Activated CD8-positive, alpha-beta memory T cell treated with anti-CD3 and anti-CD28 coated beads, Interleukin-2, amount 10 ng/mL, durations not matched to agents 7 days and 5 days (primary cell): ENCODE measurements at places on chromosomes 3 and 15. TPM values are rescaled to one million over a fixed set of nuclear protein-coding genes. Genes with fewer than 3 reads are reported as not detected.

SAMD7 gene
- total RNA-seq = not detected

MUC13 gene
- total RNA-seq = not detected

PGBD4 gene
- 5.2 TPM for total RNA-seq

IQCF5 gene
- not detected for total RNA-seq

PLA2G4D gene
- not detected for total RNA-seq

LRRC2 gene
- 0.07 TPM for total RNA-seq

CSK gene
- total RNA-seq = 369 TPM

COL6A5 gene
- not detected for total RNA-seq

AP3S2 gene
- total RNA-seq = 26.5 TPM

KLHL25 gene
- 4.5 TPM for total RNA-seq

DNA sequence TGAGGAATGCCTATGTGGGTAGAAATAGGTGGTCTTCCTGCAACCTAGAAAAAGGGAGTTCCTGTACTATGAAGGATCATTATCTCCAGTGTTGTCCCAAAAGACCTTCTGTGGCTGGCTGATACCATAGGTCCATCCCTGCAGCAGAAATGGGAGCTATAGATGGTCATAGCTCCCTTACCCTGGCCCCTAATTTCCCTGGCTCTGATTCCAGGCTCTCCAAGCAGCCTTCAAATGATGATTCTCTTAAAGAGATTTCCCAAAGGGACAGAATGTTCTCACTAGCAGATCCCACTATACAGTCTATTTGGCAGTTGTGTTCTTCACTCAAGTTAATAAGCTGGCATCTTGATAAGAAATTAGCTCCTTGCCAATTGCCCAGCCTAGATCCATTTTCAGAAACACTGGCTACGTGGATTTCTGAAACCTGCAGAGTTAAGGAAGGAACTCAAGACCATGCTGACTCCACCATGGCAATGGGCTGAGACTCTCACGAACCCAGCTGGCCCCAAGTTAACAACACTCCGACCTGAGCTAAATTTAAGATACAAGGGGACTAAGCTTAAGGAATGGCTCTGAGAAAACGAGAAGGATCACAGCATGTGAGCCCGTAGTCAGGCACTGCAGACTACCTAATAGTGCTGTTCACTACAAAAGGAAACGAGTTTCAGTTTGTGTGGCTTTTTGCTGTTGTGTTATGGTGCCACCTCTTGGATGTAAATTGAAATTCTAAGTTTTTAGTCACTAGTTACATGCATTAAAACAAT is 11.4 kb downstream of the C15orf40 start:
- peak; percentile 49 for DNase-seq
- H3K4me1 ChIP-seq = peaks cover 8% of the 10 kb centered on the region
- H3K36me3 ChIP-seq = peaks cover 4% of the 10 kb centered on the region
- peak overlapping the region; percentile 63 for H3K4me3 ChIP-seq

DNA sequence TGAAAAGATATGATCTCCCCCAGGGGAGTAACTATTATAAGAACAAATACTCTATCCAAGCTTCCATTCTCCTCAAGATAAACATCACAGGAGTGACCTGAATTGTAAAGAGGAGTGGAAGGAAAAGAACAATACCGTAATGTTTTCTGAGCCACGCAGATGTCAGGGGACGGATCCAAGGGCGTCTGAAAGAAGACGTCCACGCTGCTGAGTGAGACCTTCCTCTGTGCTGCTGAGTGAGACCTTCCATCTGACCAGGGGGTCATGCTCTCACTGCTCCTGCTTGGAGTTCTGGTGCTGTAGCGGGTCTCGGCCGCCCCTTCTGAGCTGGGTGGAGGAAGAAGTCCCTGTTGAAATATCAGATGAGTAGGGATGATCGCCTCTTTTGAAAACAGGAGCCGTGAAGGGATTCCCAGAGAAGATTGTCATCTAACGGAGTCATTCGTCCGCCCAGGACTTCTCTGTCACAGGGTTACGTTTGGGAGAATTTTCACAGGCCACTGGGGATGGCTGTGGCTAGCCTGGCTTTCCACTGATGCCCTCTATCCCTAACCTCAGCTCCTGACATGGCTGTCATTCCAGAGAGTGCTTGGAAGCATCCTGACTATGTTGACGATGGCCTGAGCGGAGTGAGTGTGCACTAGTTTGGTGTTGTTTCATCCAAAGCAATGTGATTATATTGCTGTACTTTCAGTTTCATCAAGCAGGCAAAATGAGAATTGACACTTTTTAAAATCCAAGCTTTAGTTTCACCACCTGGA is 184.9 kb downstream of the APBA2 start:
- no peak for DNase-seq
- no peaks in the 10 kb centered on the region for H3K27me3 ChIP-seq
- H3K4me3 ChIP-seq = no peak overlapping the region
- peaks cover 1% of the 10 kb centered on the region for H3K4me1 ChIP-seq

DNA sequence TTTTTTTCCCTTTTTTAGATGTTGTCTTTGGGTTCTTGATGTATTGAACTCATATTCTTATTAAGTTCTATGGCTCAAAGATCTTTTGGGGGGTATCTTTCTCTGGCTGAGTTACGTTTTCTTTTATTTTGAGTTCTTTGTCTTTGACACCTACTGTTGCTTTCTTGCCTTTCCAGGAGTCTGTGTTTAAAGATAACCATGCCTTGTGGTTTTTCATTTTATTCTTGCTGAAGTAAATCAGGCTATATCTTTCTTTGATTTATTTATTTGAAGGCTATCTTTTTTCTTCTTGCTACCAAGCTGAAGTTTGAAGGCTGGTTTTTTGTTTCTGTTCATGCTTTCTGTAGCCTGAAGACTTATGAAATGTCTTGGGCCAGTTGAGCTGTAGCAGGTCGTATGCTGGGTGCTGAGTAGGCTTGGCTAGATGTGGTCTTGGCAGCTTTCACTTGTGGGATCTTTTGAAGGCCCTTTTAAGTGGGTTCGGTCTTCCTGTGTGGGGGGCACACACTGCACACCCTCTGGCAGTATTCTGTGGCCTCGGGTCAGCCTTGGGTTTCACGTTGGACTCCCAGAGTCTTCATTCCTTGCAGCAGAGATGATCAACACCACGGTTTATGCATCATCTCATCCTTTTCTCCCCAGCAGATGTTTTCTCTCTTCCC is 17.5 kb downstream of the SLCO3A1 start:
- H3K36me3 ChIP-seq = peaks cover 16% of the 10 kb centered on the region
- H3K4me3 ChIP-seq = no peak overlapping the region
- peaks cover 40% of the 10 kb centered on the region for H3K4me1 ChIP-seq
- no peak overlapping the region for H3K27ac ChIP-seq
- DNase-seq = no peak
- peaks cover 2% of the 10 kb centered on the region for H3K27me3 ChIP-seq

DNA sequence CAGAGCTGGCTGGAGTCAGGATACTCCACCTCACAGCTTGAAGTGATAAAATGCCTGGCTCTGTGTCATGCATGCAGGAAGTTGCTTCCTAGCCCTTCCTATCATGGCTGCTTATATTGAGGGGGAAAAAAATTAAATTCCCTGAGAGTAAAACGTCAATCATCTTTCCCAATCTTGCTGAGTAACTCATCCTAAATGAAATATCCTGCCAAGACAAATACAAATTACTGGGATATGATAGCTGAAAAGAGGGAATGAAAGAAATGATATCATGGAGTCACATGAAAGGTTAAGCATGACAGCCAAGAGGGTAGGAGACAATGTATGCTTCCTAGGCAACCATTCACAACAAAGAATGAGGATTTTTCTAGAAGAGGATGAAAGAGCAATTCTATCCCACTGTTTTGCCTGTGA is 110.6 kb downstream of the ABI3BP start:
- no peak for DNase-seq
- no peak overlapping the region for H3K27ac ChIP-seq
- no peak overlapping the region for H3K4me3 ChIP-seq
- H3K27me3 ChIP-seq = peaks cover 12% of the 10 kb centered on the region
- H3K4me1 ChIP-seq = no peaks in the 10 kb centered on the region

DNA sequence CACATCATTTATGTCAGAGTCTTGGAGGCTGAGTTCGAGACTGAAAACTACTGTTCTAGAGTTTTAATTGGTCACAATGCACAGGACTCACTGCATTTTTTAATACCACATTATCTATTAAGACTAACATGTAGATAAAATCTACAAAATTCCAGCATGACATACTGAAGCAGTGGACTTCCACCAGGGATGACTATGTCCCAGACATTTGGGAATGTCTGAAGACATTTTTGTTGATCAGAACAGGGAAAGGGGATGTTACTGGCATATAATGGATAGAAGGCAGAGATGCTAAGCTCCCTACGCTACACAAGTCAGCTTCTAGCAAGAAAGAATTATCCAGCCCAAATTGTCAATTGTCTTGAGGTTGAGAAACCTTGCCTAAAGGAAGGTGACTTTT is 419.0 kb upstream of the TGFBR2 start:
- H3K27ac ChIP-seq = no peak overlapping the region
- peaks cover 13% of the 10 kb centered on the region for H3K27me3 ChIP-seq
- DNase-seq = no peak

DNA sequence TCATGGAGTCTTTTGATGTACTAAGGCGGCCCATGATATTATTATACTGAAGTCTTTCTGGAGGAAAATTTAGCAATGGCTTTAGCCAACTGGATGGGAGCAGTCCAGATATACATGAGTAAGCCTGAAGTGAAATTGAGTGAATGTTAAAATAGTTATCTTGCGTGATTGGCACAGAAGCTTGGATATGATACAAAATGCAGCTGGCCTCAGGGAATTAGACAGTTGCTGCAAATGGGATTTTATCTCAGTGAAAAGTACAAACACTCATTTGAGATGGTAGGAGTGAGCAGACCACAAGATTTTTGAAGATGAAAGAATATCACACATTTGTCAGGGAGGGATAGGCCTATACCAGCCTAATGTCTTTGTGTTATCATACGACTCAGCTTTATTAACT is 8.9 kb downstream of the LMOD3 start:
- no peak overlapping the region for H3K27ac ChIP-seq
- no peaks in the 10 kb centered on the region for H3K4me1 ChIP-seq
- no peak overlapping the region for H3K4me3 ChIP-seq
- no peak for DNase-seq

- no peak overlapping the region for H3K4me3 ChIP-seq
- H3K36me3 ChIP-seq = no peaks in the 10 kb centered on the region
- H3K4me1 ChIP-seq = no peaks in the 10 kb centered on the region
- H3K27me3 ChIP-seq = peaks cover 9% of the 10 kb centered on the region
- DNase-seq = no peak
- no peak overlapping the region for H3K27ac ChIP-seq
These were observed 25.9 kb upstream of the FBN1 start for GRCh38 chr15:48671103-48672022.

DNA sequence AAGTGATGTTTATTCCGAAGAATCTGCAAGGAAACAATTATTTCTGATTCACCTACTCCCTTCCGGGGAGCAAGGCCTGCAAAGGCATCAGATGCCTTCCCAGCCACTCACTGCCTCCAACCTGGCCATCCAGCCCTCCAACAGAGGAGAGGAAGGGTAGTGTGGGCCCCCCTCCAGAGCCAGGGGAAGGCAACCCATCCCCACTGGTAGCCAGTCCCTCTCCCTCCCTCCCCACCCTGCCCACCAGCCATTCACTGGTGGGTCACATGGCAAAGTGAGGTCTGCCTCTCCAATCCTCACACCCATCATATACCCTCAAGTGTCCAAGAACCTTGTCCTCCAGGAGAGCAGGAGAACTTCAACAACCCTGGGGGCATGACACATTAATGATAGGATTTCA is 2.4 kb upstream of the VIPR1 start:
- H3K4me1 ChIP-seq = peaks cover 45% of the 10 kb centered on the region
- peaks cover 46% of the 10 kb centered on the region for H3K27me3 ChIP-seq
- no peak overlapping the region for H3K4me3 ChIP-seq

DNA sequence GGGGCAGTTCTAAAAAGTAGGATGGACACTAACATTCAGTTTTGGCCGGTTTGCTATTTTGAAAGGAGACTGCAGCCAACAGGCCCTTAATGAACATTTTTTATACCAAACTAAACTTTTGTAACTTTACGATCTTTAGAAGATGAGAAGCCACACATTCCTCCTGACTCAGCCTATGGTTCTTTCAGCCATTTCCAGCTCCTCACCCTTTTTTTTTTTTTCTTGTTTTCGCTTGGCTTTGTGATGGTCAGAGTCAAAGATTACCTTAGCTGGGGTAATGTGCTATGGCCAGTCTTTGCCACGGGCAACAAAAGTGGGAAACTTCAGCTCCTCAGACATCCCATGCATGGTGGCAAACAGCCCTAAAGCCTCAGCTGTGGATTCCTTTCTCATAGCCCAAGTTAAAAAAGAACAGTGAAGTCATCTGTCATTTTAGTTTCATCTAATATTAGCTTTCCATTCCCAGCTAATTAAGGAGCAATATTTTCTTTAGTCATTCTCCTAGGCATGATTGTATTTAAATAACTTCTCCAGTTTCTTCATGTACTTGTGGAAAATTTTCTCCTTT is 368.7 kb downstream of the MFSD1 start:
- H3K36me3 ChIP-seq = no peaks in the 10 kb centered on the region
- no peak overlapping the region for H3K4me3 ChIP-seq
- H3K4me1 ChIP-seq = no peaks in the 10 kb centered on the region
- DNase-seq = no peak
- no peaks in the 10 kb centered on the region for H3K27me3 ChIP-seq

DNA sequence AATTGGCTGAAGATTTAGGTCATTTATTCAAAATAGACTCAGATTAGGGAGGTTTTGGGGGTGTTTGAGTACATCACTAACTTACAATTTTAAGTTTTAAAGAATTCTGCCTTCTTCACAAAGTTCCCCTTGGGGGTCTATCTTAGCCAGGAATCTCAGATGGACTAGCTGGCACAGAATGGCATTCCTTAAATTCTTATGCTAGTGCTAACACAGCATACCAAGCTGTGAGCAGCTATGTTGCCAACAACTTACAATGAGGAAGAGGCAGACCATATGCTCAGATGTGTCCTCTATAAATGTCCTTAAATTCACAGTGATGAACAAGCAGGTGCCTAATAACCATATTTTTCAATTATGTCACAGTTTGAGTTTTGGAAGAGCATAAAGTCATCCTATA is 60.9 kb upstream of the NPHP3 start:
- H3K4me1 ChIP-seq = peaks cover 1% of the 10 kb centered on the region
- no peak overlapping the region for H3K4me3 ChIP-seq
- no peak for DNase-seq
- no peaks in the 10 kb centered on the region for H3K36me3 ChIP-seq
- H3K27ac ChIP-seq = no peak overlapping the region

GRCh38 chr3:160811237-160811548 is 55.2 kb downstream of the PPM1L start:
- no peak overlapping the region for H3K4me3 ChIP-seq
- peaks cover 11% of the 10 kb centered on the region for H3K27me3 ChIP-seq
- DNase-seq = no peak
- H3K27ac ChIP-seq = no peak overlapping the region
- no peaks in the 10 kb centered on the region for H3K36me3 ChIP-seq
- H3K4me1 ChIP-seq = peaks cover 4% of the 10 kb centered on the region

GRCh38 chr15:92725171-92725570 is 69.6 kb upstream of the FAM174B start:
- DNase-seq = no peak
- H3K27me3 ChIP-seq = peaks cover 2% of the 10 kb centered on the region
- no peak overlapping the region for H3K27ac ChIP-seq
